GM12878 (cell line): ENCODE measurements at places on chromosomes 13 and 19. TPM values are rescaled to one million over a fixed set of nuclear protein-coding genes. Genes with fewer than 3 reads are reported as not detected.
A peak's percentile ranks its signal among the peaks of the same experiment; 100 is the strongest.

DNA sequence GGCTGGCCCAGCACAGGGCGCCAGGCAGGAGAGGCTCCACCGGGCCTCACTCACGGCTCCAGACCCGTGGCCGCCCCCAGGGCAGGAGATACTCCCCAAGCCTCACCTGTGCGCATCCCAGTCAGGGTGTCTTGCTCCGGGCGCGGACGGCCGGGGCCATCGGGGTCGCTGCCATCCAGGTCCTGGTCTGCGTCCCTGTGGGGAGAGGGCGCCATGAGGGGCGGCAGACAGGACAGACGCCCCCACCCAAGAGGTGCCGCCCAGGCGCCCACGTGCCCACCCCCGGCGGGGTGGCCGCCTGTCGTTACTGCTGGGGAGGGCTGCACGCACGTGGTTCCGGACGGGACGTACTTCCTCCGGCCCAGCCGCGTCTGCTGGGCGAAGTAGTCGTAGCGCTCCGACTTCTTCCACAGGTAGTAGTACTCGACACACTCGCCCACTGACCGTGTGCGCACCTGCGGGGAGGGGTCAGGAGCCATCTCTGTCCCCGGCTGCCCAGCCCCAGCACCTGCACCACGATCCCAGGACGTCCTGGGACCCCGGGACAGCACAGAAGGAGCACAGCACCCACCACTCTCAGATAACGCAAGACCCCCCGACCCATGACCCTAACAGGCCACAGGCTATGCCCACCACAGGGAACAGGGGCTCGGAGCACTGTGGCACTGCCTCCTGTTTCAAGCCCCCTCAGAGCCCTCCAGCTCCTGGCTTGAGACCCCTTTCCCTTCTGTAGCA, 17.4 kb upstream of the PLPP2 start:
- H3K36me3 ChIP-seq = no peaks in the 10 kb centered on the region; the same call in 1 of the 2 replicates
- DNase-seq = no peak
- H3K27me3 ChIP-seq = no peaks in the 10 kb centered on the region
- no peak overlapping the region for H3K27ac ChIP-seq

- no peaks in the 10 kb centered on the region for H3K27me3 ChIP-seq
- DNase-seq = no peak
- H3K36me3 ChIP-seq = no peaks in the 10 kb centered on the region
- H3K27ac ChIP-seq = no peak overlapping the region
Measured at GRCh38 chr19:29206453-29206852, 6.5 kb downstream of the UQCRFS1 start.

GRCh38 chr13:105342281-105342820, 1193.1 kb downstream of the EFNB2 start:
- H3K4me3 ChIP-seq = no peak overlapping the region
- H3K4me1 ChIP-seq = no peaks in the 10 kb centered on the region
- no peak overlapping the region for H3K27ac ChIP-seq
- DNase-seq = no peak

GRCh38 chr13:108940121-108940520, 310.7 kb downstream of the MYO16 start:
- H3K27ac ChIP-seq = no peak overlapping the region
- DNase-seq = no peak
- no peak overlapping the region for H3K4me3 ChIP-seq
- H3K27me3 ChIP-seq = no peaks in the 10 kb centered on the region

GRCh38 chr13:106497079-106497478, 38.4 kb downstream of the EFNB2 start:
- no peaks in the 10 kb centered on the region for H3K36me3 ChIP-seq
- no peak overlapping the region for H3K4me3 ChIP-seq
- no peaks in the 10 kb centered on the region for H3K27me3 ChIP-seq
- peaks cover 6% of the 10 kb centered on the region for H3K4me1 ChIP-seq
- DNase-seq = no peak
- no peak overlapping the region for H3K27ac ChIP-seq

RPL18A gene
- 2,538 and 2,695 TPM in 2 replicates for polyA plus RNA-seq

- no peaks in the 10 kb centered on the region for H3K27me3 ChIP-seq
- no peak for DNase-seq
- peak overlapping the region; percentile 96; the same call in 1 of the 2 replicates for H3K4me3 ChIP-seq
Measured at GRCh38 chr19:18291019-18291524, 9.7 kb upstream of the JUND start.

CLIP3 gene
- 1.9 and 2.2 TPM in 2 replicates for polyA plus RNA-seq

- H3K27ac ChIP-seq = no peak overlapping the region
- peak; percentile 38 for DNase-seq
- H3K27me3 ChIP-seq = no peaks in the 10 kb centered on the region
- no peaks in the 10 kb centered on the region; the same call in 1 of the 2 replicates for H3K4me1 ChIP-seq
- no peak overlapping the region for H3K4me3 ChIP-seq
- no peaks in the 10 kb centered on the region for H3K36me3 ChIP-seq
Measured at GRCh38 chr19:44653977-44654774, 10.5 kb downstream of the PVR start.

KLK15 gene
- not detected in 2 replicates for polyA plus RNA-seq

DNA sequence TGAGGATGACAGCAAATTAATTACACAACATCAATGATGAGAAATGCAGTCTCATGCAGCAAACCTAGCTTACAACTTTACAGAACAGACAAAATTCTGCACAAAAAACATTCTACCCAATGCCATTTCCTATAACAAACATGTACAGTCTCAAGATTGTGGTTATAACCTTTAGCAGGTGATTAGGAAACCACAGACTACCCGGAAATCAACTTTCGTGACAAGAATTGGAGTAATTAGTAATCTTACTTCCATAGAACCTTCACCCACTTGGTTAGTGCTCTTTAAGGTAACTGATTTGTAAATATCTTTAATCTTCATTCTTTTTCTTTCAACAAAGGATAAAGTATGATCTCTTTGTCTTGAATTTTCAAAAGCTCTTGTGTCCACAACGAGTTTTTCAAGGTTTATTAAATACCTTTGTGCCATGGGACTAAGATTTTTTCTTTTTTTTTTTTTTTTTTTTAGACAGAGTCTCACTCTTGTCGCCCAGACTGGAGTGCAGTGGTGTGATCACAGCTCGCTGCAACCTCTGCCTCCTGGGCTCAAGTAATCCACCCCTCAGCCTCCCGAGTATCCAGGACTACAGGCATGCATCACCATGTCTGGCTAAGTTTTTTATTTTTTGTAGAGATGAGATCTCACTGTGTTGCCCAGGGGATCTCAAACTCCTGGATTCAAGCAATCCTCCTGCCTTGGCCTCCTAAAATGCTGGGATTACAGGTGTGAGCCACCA, 78.8 kb downstream of the MAP4K1 start:
- no peaks in the 10 kb centered on the region for H3K27me3 ChIP-seq
- no peak overlapping the region for H3K27ac ChIP-seq
- no peak overlapping the region for H3K4me3 ChIP-seq
- H3K4me1 ChIP-seq = no peaks in the 10 kb centered on the region
- no peaks in the 10 kb centered on the region for H3K36me3 ChIP-seq

NKPD1 gene
- polyA plus RNA-seq = not detected in 2 replicates

DNA sequence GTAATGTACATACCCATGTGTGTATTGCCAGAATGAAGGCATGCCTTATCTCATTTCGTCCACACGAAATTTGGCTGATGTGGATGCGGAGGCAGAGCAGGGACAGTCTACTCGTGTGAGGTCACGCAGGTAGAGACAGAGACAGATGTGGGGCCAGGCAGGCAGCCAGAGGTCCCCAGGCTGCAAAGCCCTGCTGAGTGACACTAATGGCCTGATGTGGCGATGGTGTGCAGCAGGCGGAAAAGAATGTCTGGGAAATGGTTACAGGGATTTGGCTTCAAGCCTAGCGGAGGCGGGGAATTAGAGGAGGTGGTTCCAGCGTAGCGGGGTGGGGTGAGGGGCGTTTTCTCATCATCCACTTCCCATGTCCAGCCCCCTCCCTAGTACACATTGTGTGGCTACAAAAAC, 4.2 kb upstream of the IZUMO2 start:
- H3K27ac ChIP-seq = no peak overlapping the region
- no peaks in the 10 kb centered on the region for H3K36me3 ChIP-seq
- no peaks in the 10 kb centered on the region for H3K4me1 ChIP-seq
- no peak for DNase-seq
- H3K4me3 ChIP-seq = no peak overlapping the region

RFPL4AL1 gene
- not detected in 2 replicates for polyA plus RNA-seq

DNA sequence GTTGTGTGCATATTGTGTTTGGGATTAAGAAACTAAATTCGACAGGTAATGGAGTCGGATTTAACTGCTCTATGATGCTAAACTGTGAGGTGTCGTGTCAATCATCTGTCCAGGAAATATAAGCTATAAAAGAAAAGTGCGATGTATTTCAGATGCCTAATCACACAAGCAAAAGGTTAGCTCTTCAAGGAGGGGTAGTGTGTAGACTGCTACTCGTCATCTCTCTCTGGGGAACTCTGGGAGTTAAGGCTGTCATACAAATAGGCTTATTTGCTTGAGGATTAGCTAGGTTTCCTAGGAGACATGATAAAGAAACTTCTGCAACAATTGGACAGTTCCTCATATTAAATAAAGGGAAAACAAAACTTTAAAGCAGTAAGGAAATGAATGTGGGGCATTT, 462.1 kb downstream of the OLFM4 start:
- H3K36me3 ChIP-seq = no peaks in the 10 kb centered on the region
- no peaks in the 10 kb centered on the region for H3K4me1 ChIP-seq
- H3K27me3 ChIP-seq = no peaks in the 10 kb centered on the region
- H3K4me3 ChIP-seq = no peak overlapping the region

DNA sequence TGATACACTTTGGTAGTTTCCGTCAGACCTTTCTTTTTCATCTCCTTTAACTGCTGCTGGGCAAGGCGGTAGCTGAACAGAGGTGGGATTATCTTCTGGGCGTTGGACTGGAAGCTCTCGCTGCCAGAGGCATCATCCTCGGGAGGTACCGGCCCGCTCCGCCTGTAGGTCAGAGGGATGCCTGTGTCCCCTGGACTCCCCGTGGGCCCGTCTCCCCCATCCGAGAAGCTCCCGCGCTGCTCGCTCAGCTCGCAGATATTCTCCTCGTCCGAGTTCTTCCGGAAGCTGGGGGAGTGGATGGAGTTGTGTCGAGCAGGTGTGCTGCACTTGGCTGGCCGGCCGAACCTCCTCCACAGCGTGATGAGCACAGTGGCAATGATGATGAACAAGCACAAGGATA, 27.7 kb downstream of the THSD1 start:
- no peak for DNase-seq
- H3K27me3 ChIP-seq = no peaks in the 10 kb centered on the region
- no peak overlapping the region for H3K4me3 ChIP-seq
- no peak overlapping the region for H3K27ac ChIP-seq
- H3K4me1 ChIP-seq = no peaks in the 10 kb centered on the region

GRCh38 chr13:49667773-49668172, 23.5 kb downstream of the EBPL start:
- H3K4me3 ChIP-seq = no peak overlapping the region
- no peak overlapping the region for H3K27ac ChIP-seq
- no peaks in the 10 kb centered on the region for H3K4me1 ChIP-seq
- no peak for DNase-seq

DNA sequence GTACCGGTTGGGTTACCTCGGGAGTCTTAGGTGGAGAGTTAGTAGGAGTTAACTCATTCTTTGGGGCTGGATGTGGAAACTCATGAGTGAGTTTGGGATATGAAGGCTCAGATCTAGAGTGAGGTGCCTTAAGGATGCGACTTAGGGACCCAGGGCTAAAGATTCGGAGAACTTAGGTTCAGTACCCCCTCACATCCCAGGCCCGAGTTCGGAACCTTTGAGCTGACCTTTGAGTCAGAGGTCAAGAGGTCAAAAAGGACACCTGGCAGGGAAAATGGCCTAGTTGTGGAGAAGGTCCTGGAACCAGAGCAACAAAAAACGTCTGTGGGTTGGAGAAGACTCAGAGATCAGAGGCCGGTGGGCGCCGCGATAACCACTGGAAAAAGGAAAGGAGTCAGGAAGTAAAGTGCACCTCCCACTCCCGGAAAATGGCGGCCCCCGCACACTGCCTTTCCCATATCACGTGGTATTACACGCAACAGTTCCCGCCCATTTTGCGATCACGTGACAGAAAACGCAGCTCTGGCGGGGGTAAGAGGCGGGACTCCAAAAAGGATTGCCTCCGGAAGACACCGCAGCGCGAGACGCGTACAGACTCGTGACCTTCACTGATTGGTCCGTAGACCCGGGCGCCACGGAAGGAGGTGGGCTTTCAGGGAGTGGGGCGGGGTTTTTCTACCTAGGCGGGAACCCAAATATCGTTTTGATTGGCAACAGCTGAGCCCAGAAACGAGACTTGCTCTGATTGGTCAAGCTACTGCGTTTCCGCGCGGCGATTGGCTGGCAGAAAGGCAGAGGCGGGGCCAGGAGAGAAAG, at the start of gene ACTMAP:
Gene ACTMAP (minus strand): TSS at position 420 of the 816 bp plus-strand sequence. CDS start 674 bp downstream, outside the sequence.
- no peaks in the 10 kb centered on the region for H3K36me3 ChIP-seq
- DNase-seq = peak; percentile 99
- no peaks in the 10 kb centered on the region for H3K27me3 ChIP-seq
- peak within 1 kb of the TSS; percentile 98 for H3K27ac ChIP-seq

DNA sequence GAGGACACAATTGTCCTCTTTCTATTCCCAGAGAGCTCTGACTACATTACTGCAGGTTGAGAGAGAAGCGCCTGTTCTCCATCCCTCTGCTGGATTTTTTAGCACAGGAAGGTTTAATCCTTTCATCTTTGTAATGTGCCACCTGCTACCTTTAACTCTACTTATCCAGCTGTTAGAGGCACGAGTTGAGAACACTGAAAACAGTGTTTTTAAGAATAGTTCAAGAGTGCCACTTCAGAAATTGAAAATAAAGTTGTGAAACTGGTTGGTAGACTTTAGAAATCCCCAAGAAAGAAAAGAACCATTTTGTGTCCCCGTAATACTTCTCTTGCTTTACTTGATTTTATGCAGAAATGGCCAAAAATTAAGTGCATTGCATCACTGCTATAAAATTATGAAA, 20.6 kb downstream of the FREM2 start:
- no peaks in the 10 kb centered on the region for H3K36me3 ChIP-seq
- H3K27ac ChIP-seq = no peak overlapping the region
- DNase-seq = no peak
- H3K27me3 ChIP-seq = no peaks in the 10 kb centered on the region

- no peak for DNase-seq
- H3K4me1 ChIP-seq = no peaks in the 10 kb centered on the region
- H3K27me3 ChIP-seq = no peaks in the 10 kb centered on the region
- no peaks in the 10 kb centered on the region for H3K36me3 ChIP-seq
- H3K4me3 ChIP-seq = no peak overlapping the region
Measured at GRCh38 chr19:28841531-28841930, 371.4 kb downstream of the UQCRFS1 start.

ZNF570 gene
- 0.78 and 0.85 TPM in 2 replicates for polyA plus RNA-seq

VMAC gene
- polyA plus RNA-seq = 1.4 and 1.6 TPM in 2 replicates

DNA sequence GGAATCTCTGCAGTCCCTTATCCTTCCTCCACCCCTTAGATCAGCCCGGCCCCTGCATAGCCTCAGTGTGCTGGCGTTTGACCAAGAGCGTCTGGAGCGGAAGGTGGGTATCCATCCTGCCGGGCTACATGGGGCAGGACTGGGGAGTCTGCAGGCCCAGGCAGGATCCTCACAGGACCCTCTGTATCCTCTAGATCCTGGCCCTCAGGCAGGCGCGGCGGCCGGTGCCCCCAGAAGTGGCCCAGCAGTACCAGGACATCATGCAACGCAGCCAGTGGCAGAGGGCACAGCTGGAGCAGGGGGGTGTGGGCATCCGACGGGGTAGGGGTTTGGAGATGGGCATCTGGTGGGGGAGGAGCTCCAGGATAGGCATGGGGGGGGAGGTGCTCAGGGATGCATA, 8.9 kb downstream of the PODNL1 start:
- no peak for DNase-seq
- no peaks in the 10 kb centered on the region for H3K27me3 ChIP-seq
- H3K4me3 ChIP-seq = no peak overlapping the region
- no peaks in the 10 kb centered on the region for H3K4me1 ChIP-seq
- no peaks in the 10 kb centered on the region; the same call in 1 of the 2 replicates for H3K36me3 ChIP-seq
- H3K27ac ChIP-seq = no peak overlapping the region
